ENCODE measurements at places on chromosomes 5 and 9. TPM values are rescaled to one million over a fixed set of nuclear protein-coding genes. Genes with fewer than 3 reads are reported as not detected.

The ANXA2R gene
- polyA plus RNA-seq, result 42.9 TPM

The HSPA4 gene
- 69.5 TPM for polyA plus RNA-seq

The CAMSAP1 gene
- polyA plus RNA-seq, result 2.7 TPM

The LHX3 gene
- not detected for polyA plus RNA-seq

All from IgD-negative memory B cell (primary cell).